ENCODE measurements at places on chromosomes 6 and 20. TPM values are rescaled to one million over a fixed set of nuclear protein-coding genes. Genes with fewer than 3 reads are reported as not detected.

SMOC2 gene
- total RNA-seq = not detected

BHLHE23 gene
- not detected for total RNA-seq

AFG1L gene
- total RNA-seq = 4.5 TPM

TMEM200A gene
- total RNA-seq = 21.9 TPM

TMEM244 gene
- not detected for total RNA-seq

C20orf144 gene
- not detected for total RNA-seq

DNA sequence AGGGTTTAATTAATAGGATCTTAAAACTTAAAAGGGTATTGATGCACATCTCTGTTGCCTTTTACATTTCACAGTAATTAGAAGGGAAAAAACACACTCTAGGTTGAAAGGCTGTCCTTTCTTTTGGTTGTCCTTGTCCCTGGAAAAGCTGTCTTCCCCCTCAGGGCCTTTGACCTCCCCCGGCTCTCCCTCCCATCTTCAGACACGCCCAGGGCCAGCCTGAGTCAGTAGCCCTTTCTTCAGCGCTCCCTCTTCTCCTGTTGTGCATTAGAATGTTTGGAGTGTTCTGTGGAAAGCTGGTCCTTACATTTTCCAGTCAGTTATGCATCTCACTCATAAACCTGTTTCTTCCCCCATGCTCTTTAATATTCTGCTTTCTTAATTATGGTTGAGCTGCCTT is 157.0 kb downstream of the MTHFD1L start:
- DNase-seq = no peak

GRCh38 chr20:45313065-45313695 is 5.1 kb upstream of the MATN4 start:
- no peak for DNase-seq

GRCh38 chr20:58740356-58741308 is 48.0 kb downstream of the NPEPL1 start:
- DNase-seq = no peak

All from A172 (cell line).